Natural killer cell (primary cell): ENCODE measurements at places on chromosomes 1 and 21. TPM values are rescaled to one million over a fixed set of nuclear protein-coding genes. Genes with fewer than 3 reads are reported as not detected.

The BCL2L15 gene
- 1.5 TPM for total RNA-seq

- DNase-seq = no peak
These were observed 2.2 kb downstream of the NUDC start for GRCh38 chr1:26923711-26924110.

DNA sequence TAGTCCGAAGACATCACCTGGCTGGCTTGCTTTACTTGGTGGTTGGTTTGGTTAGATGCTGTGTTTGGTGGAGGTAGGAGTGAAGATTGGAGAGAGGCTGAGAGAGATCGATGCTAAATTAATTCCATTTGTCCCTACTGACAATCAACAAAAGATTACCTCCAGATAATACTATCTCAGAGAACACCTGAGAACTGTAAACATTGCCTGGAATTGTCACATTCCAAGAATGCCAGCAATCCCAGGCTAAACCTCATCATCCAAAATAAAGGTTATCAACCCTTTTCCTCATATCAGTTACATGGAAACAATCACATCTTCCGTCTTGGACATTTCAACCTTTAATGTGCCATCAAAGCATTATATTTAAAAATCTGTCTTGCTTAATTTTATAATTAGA lies 141.0 kb downstream of the GRIK1 start:
- no peak for DNase-seq

- no peak for DNase-seq
These were observed 19.9 kb downstream of the LGR6 start for GRCh38 chr1:202213361-202214088.

GRCh38 chr1:211630236-211631081 lies 45.0 kb downstream of the NEK2 start:
- no peak for DNase-seq

DNA sequence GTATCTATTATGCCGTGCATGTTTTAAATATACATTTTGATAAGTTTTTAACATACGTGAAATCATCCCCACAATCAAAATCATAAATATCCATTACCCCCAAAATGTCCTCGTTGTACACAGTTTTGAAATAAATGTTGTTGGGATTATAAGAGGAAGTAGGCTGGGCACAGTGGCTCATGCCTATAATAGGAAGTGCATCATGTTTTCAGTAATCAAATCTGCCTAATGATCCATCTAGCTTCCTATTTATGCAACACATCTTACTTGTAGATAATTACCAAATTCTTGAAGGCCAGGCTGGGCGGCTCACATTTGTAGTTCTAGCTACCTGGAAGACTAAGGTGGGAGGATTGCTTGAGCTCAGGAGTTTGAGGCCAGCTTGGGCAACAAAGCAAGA lies 15.0 kb upstream of the IFNGR2 start:
- DNase-seq = no peak

The AADACL4 gene
- total RNA-seq = not detected

The LACTBL1 gene
- not detected for total RNA-seq

DNA sequence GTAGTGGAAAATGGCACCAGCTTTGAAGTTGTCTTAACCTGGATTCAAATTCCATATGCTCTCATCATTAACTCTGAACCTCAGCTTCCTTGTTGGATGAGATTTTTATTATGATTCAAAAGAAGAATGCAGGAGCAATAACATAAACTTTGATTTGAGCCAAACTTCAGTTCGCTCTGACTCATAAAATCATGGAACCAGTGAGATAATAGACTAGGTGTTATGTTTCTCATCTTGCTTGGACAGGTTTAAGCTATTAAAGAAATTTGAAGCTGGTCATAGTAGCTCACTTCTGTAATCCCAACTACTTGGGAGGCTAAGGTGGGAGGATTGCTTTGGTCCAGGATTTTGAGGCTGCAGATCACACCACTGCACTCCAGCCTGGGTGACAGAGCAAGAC lies 172.8 kb downstream of the CLEC20A start:
- no peak for DNase-seq

DNA sequence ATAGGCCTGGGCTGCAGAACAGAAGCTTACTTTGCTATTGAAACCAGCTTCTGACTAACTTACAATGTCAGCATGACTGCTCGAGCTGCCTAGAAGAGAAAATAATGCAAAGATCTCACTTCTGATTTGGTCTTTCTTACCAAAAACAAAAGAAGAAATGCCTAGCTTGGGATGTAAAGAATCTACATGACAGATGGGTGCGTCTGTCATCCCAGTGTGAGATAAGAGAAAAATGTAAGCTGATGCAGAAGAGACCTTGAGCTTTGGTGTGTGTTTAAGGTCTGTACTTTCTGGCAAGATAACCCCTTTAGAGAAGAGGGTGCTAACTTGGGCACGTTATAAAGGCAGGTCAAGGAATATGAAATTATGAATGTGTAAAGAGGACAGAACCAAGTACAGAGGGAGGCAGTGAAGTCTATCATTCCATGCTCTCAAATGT lies 3.6 kb downstream of the FAM20B start:
- no peak for DNase-seq

GRCh38 chr21:26935977-26936376 lies 30.9 kb downstream of the ADAMTS5 start:
- no peak for DNase-seq

DNA sequence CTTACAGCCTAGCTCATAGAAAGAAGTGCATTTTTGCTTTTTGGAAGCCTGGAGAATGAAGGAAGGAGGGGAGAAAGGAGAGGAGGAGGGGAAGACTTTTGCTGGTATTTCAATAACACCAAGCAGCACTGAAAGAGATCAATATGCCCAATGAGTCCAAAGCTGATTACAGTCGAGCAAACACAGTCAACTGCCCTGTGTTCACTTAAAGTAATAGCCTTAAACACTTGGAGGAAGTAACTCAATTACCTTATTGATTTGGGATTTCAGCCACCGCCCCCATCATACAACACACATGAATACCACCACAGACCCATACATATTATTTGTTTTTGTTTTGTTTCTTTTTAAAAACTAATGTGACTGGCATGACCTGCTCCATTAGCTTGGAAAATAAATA lies 23.3 kb upstream of the RXRG start:
- DNase-seq = no peak

DNA sequence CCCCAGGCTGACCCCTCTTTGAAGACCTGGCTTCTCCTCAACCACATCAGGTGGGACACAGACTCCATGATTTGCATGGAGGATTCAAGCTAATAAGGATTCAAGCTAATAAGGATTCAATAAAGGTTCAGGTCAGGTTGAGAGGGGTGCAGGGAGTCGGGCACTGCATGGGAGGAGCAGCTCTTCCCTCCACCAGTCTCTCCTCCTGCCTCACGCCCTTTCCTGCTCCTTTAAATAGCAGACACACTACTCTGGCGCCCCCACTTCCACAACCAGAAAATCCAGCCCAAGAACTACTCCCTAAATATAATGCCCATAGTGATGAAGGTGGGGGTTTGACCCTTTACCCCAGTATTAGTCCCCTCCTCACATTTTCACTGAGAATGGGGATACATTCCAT lies 7.1 kb downstream of the MEX3A start:
- DNase-seq = no peak

- DNase-seq = no peak
These were observed 34.2 kb upstream of the LRRC8C start for GRCh38 chr1:89598450-89599331.

The RGSL1 gene
- not detected for total RNA-seq

The NTMT2 gene
- not detected for total RNA-seq

The RGS13 gene
- total RNA-seq = 1.3 TPM

The GBP4 gene
- 39.1 TPM for total RNA-seq

GRCh38 chr1:197021716-197022115 lies 44.4 kb downstream of the CFHR5 start:
- no peak for DNase-seq
